ENCODE measurements at places on chromosomes 1 and 21. TPM values are rescaled to one million over a fixed set of nuclear protein-coding genes. Genes with fewer than 3 reads are reported as not detected.

GRCh38 chr1:26614655-26615411, 81.0 kb upstream of the ARID1A start:
- no peak for DNase-seq
- H3K4me3 ChIP-seq = no peak overlapping the region
- H3K27me3 ChIP-seq = no peaks in the 10 kb centered on the region
- no peak overlapping the region for H3K27ac ChIP-seq

GRCh38 chr21:26554365-26554764, 18.7 kb downstream of the CYYR1 start:
- H3K27ac ChIP-seq = no peak overlapping the region
- DNase-seq = no peak
- H3K27me3 ChIP-seq = no peaks in the 10 kb centered on the region

- no peaks in the 10 kb centered on the region for H3K36me3 ChIP-seq
- no peak overlapping the region for H3K27ac ChIP-seq
- no peaks in the 10 kb centered on the region for H3K27me3 ChIP-seq
- no peak overlapping the region for H3K4me3 ChIP-seq
Observed at GRCh38 chr1:211638689-211639101, 36.7 kb downstream of the NEK2 start.

MYOC gene
- polyA plus RNA-seq = not detected

GRCh38 chr1:53478502-53478818, 19.3 kb downstream of the DMRTB1 start:
- no peak overlapping the region for H3K4me3 ChIP-seq
- no peaks in the 10 kb centered on the region for H3K36me3 ChIP-seq
- DNase-seq = no peak
